Hindlimb muscle (tissue), 1 donor: ENCODE measurements at places on chromosomes 12 and 14. TPM values are rescaled to one million over a fixed set of nuclear protein-coding genes. Genes with fewer than 3 reads are reported as not detected.

- no peak for DNase-seq
Observed at GRCh38 chr12:196436-196835, 17.5 kb downstream of the SLC6A12 start.

DNA sequence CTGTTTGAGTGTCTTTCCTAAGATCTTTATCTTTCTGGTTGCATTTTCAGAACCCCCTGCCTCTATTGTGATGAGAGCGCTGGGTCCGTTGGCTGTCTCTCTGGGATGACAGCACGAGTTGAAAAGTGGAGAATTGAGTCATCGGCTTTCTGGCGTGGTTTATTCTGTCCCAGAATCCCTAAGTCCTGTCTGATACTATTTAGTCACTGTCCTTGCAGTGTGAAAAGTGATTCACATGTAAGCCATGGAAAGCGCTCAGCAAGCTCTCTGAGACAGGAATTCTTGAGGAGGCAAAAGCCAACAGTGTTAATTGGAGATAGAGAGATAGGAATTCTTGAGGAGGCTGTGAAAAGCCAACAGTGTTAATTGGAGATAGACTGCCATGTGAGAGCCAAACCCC, 121.7 kb downstream of the CHST11 start:
- no peak for DNase-seq

DNA sequence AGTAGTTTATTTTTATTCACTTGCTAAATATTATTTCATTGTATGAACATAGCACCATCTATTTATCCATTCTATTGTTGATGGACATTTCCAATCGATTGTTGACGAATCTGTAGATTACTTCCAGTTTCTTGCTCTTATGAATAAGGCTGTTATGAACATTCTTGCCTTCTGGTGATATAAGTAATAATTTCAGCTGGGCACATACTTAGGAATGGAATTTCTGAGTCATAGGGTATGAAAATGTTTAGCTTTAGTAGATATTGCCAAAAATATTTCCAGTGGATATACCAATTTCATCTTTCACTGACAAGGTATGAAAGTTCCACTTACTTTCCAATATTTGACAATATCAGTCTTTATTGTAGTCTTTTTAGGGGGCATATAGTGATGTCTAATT, 468.5 kb downstream of the ETNK1 start:
- DNase-seq: no peak

HRK gene
- polyA plus RNA-seq: 0.30 TPM

- no peak for DNase-seq
Observed at GRCh38 chr12:90076851-90077319, 368.2 kb upstream of the ATP2B1 start.

TBX5 gene
- polyA plus RNA-seq: 0.43 TPM

ADAM21 gene
- 0.40 TPM for polyA plus RNA-seq

LGR5 gene
- polyA plus RNA-seq: 2.4 TPM

WNT1 gene
- not detected for polyA plus RNA-seq

KRT85 gene
- not detected for polyA plus RNA-seq

GRCh38 chr12:123861392-123861791, 99.3 kb downstream of the DNAH10 start:
- no peak for DNase-seq
